ENCODE measurements at places on chromosomes 12 and 14.
A peak's percentile ranks its signal among the peaks of the same experiment; 100 is the strongest.

GRCh38 chr12:121898287-121898686, 9.7 kb downstream of the PSMD9 start:
- H3K4me1 ChIP-seq: peaks cover 14% of the 10 kb centered on the region
- no peaks in the 10 kb centered on the region for H3K27me3 ChIP-seq
- H3K4me3 ChIP-seq: no peak overlapping the region
- H3K27ac ChIP-seq: no peak overlapping the region
- H3K36me3 ChIP-seq: peaks cover 81% of the 10 kb centered on the region

GRCh38 chr12:113862590-113863454, 103.3 kb downstream of the RBM19 start:
- H3K4me3 ChIP-seq: no peak overlapping the region
- H3K27me3 ChIP-seq: no peaks in the 10 kb centered on the region
- H3K4me1 ChIP-seq: peaks cover 10% of the 10 kb centered on the region
- no peak for DNase-seq
- H3K36me3 ChIP-seq: peaks cover 17% of the 10 kb centered on the region
- H3K27ac ChIP-seq: no peak overlapping the region

- H3K27ac ChIP-seq: no peak overlapping the region
- H3K36me3 ChIP-seq: no peaks in the 10 kb centered on the region
- H3K4me3 ChIP-seq: no peak overlapping the region
- no peaks in the 10 kb centered on the region for H3K4me1 ChIP-seq
- H3K27me3 ChIP-seq: no peaks in the 10 kb centered on the region
Measured at GRCh38 chr14:58805605-58806409, 168.0 kb downstream of the DACT1 start.

DNA sequence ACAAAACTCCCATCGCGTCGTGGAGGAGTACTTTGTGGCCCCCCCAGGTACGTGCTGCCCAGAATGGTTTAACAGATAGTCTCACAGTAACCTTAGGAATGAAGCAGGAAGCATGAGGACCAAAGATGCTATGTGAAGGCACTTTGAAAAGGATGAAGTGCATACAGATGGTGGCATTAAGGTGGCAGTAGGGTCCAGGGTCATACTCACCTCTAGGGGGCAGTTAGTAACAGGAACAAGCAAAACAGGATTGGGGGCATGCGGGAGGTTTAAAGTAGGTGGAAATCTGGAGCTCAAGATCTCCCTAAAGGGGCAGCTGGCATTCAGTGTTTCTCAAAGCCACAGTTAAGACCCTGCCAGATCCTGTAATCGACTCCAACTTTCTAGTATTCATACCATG, 10.9 kb downstream of the GATC start:
- no peaks in the 10 kb centered on the region for H3K27me3 ChIP-seq
- DNase-seq: no peak
- peaks cover 71% of the 10 kb centered on the region for H3K36me3 ChIP-seq
- H3K4me1 ChIP-seq: no peaks in the 10 kb centered on the region
- H3K27ac ChIP-seq: no peak overlapping the region
- no peak overlapping the region for H3K4me3 ChIP-seq

DNA sequence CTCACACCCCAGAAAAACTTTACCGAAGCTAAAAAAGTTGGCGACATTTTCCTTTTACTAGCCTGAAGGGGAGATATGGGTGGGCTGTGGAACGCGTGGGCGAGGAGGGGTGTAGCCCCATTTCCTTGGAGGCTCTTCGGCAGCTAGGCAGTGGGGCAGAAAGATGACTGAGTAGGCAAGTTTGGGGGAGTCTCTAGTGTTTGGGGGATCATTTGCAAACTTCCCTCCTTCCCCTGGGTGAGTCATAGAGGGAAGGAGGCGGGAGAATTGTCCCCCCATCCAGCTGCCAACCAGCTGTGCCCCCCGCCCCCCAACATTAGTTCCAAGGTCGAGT, 2.3 kb downstream of the GLI1 start:
- H3K27ac ChIP-seq: peak overlapping the region; percentile 70
- H3K4me3 ChIP-seq: peak overlapping the region; percentile 75
- no peaks in the 10 kb centered on the region for H3K36me3 ChIP-seq
- no peak for DNase-seq
- peaks cover 45% of the 10 kb centered on the region for H3K4me1 ChIP-seq
- H3K27me3 ChIP-seq: no peaks in the 10 kb centered on the region

DNA sequence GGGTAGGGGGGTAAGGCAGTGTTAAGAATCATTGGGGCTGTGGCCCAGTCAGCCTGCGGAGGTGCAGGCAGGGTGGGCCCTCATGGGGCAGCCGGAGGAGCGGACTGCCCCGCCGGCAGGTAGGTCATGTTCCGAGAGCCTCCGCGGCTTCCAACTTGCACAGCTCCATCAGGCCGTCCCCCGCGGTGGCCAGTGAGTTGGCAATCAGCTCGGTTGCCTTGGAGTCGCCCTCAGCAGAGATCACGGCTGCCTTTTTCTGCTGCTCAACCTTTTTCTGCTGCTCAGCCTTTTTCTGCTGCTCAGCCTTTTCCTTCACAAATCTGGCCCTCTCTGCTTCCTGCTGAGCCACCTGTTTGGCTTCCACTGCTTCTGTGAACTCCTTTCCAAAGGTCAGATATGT, 41.1 kb upstream of the CSRNP2 start:
- no peaks in the 10 kb centered on the region for H3K27me3 ChIP-seq
- no peak overlapping the region for H3K27ac ChIP-seq
- no peak overlapping the region for H3K4me3 ChIP-seq
- peaks cover 8% of the 10 kb centered on the region for H3K36me3 ChIP-seq
- no peak for DNase-seq

DNA sequence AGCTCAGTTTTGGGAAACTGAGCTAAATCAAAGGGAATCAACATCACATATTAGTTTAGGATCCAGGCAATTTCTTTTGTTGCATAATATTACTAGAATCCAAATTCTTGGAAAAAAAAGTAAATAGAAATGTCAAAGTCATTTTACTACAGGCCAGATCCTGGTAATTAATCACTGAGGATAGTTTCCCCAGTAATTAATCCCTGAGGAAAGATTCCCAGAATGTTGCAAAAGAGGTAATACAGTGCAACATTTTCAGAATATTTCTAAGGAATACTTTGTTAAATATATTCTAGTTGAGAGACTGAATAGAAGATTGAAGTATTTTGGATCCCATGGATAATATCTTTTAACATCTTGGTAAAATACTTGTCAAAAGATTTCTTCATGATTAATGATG, 207.0 kb upstream of the GARIN2 start:
- DNase-seq: no peak
- H3K27ac ChIP-seq: no peak overlapping the region

DNA sequence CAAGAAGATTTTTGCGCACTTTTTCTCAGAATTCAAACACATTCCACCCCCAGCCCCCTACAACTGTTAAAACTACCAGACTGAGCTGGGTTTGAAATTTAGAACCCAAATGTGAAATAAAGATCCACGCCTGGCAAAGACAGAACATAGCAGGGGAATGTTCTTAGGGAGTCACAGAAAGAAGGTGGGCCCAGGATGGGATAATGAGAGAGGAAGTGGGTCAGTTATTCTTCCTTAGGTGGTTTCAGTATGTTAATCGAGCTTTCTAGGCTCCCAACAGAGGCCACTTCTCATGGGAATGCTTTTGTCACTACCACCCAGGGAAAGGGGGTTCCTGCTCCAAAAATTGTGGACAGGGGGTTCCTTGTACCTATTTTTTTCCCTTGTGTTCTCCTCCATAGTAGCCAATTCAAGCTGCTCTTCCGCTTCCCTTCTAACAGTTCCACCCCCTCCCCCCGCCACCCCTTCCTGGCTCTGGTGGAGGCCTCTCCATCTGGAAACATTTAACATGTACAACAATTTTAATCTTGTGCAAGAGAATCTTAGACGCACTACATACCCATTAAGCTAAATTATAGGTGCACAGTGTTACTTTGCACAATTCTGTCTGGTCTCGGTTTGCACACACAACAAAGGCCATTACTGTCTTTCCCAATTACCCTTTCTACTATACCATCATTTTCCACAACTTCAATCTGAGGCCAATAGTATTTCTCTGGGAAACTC, 218.1 kb downstream of the MON2 start:
- no peak overlapping the region for H3K4me3 ChIP-seq
- peaks cover 30% of the 10 kb centered on the region for H3K4me1 ChIP-seq
- H3K27ac ChIP-seq: peak overlapping the region; percentile 85
- H3K36me3 ChIP-seq: no peaks in the 10 kb centered on the region
- DNase-seq: peak; percentile 87

DNA sequence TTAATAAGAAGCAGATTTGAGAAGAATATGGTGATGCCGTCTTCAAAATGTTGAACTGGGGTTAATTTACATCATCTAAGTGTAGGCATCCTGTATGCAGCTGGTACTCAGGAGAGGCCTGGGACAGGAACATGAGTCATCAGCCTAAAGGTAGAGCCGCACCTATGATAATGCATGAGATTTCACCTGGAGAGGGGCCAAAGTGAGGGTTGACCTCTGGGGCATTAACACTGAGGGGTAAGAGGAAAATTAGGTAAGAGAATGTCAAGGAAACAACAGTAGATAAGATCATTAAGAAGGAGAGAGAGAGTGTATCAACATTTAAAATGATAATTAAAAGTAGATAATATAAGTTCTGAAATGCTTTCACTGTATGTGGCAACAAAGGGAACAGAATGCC, 20.2 kb upstream of the SSTR1 start:
- H3K4me3 ChIP-seq: no peak overlapping the region
- no peak for DNase-seq
- H3K27me3 ChIP-seq: no peaks in the 10 kb centered on the region
- no peaks in the 10 kb centered on the region for H3K36me3 ChIP-seq
- no peaks in the 10 kb centered on the region for H3K4me1 ChIP-seq
- H3K27ac ChIP-seq: no peak overlapping the region

- no peaks in the 10 kb centered on the region for H3K27me3 ChIP-seq
- no peak overlapping the region for H3K4me3 ChIP-seq
- no peak for DNase-seq
- no peaks in the 10 kb centered on the region for H3K36me3 ChIP-seq
- peaks cover 9% of the 10 kb centered on the region for H3K4me1 ChIP-seq
Measured at GRCh38 chr12:71183846-71184245, 26.0 kb upstream of the TSPAN8 start.

- H3K27me3 ChIP-seq: no peaks in the 10 kb centered on the region
- no peak overlapping the region for H3K27ac ChIP-seq
- DNase-seq: no peak
- H3K4me3 ChIP-seq: no peak overlapping the region
- H3K36me3 ChIP-seq: peaks cover 59% of the 10 kb centered on the region
Measured at GRCh38 chr12:62537551-62537950, 70.9 kb downstream of the MON2 start.

DNA sequence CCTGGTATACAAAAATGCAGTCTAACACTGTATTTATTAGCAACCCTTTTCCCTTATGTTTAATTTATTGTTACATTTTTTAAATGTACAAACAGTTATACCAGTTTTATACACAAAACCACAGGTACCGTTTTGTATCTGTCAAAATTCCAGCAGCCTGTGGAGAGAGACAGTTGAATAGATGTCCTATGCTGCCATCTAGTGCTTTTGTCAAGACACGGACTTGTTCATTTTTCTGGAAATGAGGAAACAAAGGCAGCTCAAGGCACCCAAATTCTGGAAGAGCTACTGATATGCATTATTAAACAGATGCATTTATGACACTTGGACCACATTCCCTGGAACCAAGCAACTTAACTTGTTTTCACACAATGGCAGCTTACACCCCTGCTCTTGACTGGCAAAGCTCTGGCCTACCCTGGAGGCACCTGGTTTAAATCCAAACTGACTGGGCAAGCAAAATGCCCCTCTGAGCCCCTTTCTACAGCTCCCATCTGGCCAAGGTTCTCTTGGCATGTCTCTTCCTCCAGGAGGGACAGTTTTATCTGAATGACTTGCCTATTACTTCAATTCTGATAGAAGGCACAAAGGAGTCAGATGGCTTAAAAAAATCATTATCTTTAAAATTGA, 286.9 kb upstream of the PRKD1 start:
- H3K36me3 ChIP-seq: no peaks in the 10 kb centered on the region
- H3K27ac ChIP-seq: no peak overlapping the region
- no peaks in the 10 kb centered on the region for H3K4me1 ChIP-seq
- DNase-seq: no peak
- H3K4me3 ChIP-seq: no peak overlapping the region

- H3K36me3 ChIP-seq: peaks cover 6% of the 10 kb centered on the region
- no peak for DNase-seq
- H3K27ac ChIP-seq: no peak overlapping the region
- H3K4me1 ChIP-seq: no peaks in the 10 kb centered on the region
Measured at GRCh38 chr12:12460935-12461922, 101.4 kb downstream of the DUSP16 start.

DNA sequence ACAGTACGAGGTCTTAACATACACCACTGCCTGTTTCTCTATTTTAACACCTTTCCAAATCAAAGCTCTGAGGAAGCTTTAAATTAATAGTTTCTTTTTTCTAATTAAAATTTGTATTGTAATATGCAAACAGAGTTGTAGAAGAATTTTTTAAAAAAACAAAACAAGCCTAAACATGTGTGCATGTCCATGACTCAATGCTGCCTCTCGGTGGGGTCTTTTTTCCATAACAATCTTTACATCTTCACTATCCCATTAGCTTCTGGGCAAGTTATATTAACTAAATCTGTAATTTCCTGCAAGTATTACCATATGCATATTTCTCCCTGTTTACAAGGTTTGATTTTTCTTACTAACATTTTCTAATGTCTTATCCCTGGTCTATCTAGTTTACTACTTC, 143.9 kb upstream of the NAV3 start:
- no peaks in the 10 kb centered on the region for H3K27me3 ChIP-seq
- peaks cover 11% of the 10 kb centered on the region for H3K4me1 ChIP-seq
- H3K36me3 ChIP-seq: no peaks in the 10 kb centered on the region
- DNase-seq: no peak
- H3K27ac ChIP-seq: no peak overlapping the region

- H3K4me3 ChIP-seq: no peak overlapping the region
- no peak for DNase-seq
- peaks cover 19% of the 10 kb centered on the region for H3K4me1 ChIP-seq
- H3K27ac ChIP-seq: no peak overlapping the region
Measured at GRCh38 chr12:131867471-131867870, 27.0 kb upstream of the ULK1 start.

GRCh38 chr12:109947521-109947920, 47.4 kb downstream of the TCHP start:
- H3K27me3 ChIP-seq: no peaks in the 10 kb centered on the region
- H3K36me3 ChIP-seq: peaks cover 68% of the 10 kb centered on the region
- H3K4me3 ChIP-seq: no peak overlapping the region
- H3K4me1 ChIP-seq: peaks cover 24% of the 10 kb centered on the region
- peak overlapping the region; percentile 43 for H3K27ac ChIP-seq

DNA sequence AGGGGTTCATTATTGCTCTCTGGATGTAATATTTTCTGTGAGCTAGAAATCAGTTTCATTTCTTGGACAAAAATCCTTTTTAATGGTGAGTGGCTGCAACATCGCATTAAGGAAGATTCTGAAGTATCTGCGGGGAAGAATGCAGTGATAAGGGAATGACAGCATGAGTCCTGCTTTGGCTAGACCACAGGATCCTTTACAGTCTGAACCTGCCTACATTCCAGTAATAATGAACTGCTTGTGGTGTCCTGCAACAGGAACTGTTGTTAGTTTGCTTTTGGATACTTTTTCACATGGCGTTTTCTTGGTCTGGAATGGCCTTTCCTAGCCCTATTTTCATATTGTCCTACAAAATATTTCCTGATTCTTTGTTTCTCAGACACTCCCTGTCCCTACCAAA, 15.7 kb downstream of the MDM2 start:
- H3K4me3 ChIP-seq: no peak overlapping the region
- H3K27ac ChIP-seq: no peak overlapping the region

Measured in suprapubic skin (tissue), 4 donors.